ENCODE measurements at places on chromosomes 7 and 10.

GRCh38 chr7:14275356-14275755, 285.9 kb upstream of the ETV1 start:
- DNase-seq, result no peak

DNA sequence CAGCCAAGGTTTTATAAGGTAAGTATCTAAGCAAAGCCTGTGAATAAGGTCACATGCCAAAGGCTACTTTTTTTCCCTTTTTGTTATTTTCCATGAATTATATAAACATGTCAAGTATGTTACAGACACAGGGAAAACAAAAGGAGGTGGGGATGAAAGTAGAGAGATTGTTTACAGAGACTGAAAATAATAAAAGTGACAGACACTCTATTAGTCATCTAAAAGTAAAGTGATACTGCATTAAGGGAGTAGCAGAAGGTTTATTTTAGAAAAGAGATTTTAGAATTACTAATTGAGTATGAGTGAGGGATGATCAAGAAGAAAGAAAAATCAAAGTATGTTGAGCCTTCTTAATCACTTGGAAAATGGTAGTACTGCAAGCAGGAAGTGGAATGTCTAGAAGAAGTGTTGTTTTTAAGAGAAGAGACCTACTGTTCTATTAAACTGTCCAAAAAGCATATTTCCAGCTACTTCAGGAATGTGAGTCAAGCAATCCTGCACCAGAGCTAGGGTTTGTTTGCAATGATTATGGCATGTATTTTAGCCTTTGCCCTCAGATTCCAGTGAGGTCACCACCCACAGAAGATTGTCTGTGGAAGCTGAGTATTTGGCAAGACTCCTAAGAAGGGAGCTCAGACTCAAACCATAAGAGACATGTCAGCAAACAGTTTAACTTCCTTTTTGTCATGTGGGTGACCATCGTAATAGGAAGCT, 177.9 kb upstream of the PLXDC2 start:
- no peak for DNase-seq

DNA sequence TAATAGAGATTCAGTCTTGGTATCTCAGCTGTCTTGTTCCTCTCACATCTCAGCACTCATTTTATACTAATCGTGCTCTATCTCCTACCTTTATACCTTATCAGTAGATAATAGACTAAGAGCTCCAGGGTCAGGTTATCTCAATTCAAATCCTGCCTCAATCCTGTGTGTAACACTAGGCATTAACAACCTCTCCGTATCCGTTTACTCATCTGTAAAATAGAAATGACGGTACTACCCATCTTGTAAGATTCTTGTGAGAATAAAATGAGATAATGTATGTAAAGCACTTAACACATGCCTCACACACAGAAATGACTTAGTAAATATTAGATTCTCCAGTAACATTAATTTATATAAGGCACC, 622 bp upstream of the P4HA1 start:
- no peak for DNase-seq

GRCh38 chr7:30731581-30731980, 20.4 kb upstream of the INMT start:
- DNase-seq, result no peak
